ENCODE measurements at places on chromosomes 11 and 22.

GRCh38 chr11:3049430-3050243, 7.6 kb downstream of the CARS1 start:
- peak; percentile 37 for DNase-seq

- DNase-seq, result no peak
Observed at GRCh38 chr11:84480131-84480530, 1147.0 kb downstream of the DLG2 start.

GRCh38 chr22:36385491-36386350, 2.0 kb downstream of the MYH9 start:
- DNase-seq, result no peak

DNA sequence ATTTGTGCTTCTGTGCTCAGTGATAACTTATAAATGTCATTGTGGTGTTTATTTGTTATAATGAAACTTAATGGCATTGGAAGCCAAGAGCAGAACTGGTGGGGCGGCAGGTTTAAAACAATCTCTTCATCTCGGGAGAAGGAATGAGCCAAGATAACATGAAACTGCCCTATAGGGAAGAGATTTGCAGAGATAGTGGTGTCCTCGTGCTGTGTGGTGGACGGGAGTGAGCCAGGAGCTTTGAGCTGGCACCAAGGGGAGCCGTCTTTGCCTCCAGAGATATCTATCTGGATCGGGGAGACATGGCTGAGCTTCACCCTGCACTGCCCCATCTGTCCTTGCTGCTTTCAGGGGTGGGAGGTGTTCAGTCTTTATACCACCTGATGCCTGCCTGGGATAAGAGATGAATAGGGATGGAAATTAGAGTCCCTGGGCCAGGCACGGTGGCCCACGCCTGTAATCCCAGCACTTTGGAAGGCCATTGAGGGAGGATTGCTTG, 189.6 kb downstream of the ST3GAL4 start:
- no peak for DNase-seq

DNA sequence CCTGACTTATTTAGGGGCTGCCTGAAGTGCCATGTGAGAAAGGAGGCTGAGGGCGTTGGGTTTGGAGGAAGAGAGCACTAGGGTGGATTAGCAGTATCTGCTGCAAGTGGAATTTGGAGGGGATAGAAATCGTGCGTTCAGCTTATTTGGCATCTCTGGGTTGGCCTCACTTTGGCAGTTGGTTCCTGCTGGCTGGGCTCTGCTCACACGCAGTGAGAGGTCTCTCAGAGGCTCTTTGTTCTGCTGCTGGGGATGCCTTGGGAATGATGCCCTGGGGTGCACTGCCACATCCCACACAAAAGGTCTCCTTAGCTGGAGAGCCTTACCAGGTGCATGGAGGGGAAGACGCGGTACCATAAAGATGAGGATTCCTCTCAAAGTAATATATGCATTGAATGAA, 17.7 kb upstream of the MICAL2 start:
- no peak for DNase-seq

DNA sequence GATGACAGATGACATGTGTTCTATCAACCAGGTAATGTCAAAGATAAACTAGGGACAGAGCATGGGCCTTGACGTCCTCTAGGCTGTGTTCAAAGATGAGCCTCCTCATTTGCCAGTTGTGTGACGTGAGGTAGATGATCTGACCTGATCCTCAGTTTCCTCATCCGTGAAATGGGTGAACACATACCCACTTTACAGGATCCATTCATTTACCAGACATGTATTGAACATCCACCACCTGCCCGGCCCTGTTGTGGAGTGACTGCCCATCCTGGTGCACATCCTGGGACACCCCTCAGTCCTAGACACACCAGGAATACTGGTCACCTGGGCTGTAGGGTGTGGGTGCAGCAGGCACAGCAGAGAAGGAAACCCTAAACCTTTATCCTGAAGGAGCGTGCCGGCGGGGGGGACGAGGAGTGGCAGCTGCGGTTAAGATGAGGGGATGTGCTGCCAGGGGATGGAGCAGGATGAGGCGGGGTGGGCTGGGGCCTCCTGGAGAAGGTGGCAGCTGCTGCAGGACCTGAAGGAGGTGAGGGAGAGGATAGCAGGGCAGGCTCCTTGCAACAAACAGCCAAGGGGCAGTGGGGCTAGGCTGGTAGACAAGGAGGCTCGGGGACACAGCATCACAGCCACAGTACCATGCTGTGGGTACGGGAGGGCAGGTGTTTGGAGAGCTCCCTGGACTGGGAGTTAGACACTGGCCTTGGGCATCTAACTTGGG, 8.4 kb downstream of the CLDN5 start:
- no peak for DNase-seq

GRCh38 chr11:43403357-43404231, 44.9 kb downstream of the TTC17 start:
- DNase-seq, result no peak

GRCh38 chr11:108662700-108663099, 2.2 kb upstream of the DDX10 start:
- DNase-seq, result no peak

DNA sequence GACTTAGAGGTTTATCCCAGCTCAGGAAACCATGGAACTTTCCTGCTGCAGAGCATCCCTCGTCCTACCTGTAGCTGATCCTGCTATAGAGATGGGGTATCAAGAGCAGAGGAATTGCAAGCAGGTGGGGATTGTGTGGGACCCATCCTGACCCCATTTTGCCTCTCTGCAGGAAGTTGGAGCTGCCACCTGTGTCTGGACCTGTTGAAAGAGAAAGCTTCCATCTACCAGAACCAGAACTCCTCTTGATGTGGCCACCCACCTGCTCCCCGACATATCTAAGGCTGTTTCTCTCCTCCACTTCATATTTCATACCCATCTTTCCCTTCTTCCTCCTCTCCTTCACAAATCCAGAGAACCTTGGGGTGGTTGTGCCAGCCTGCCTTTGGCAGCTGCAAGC, 3.0 kb upstream of the TIGD3 start:
- no peak for DNase-seq

GRCh38 chr11:65709661-65710060, 2.4 kb upstream of the KAT5 start:
- no peak for DNase-seq

GRCh38 chr11:56932572-56933220, 56.0 kb upstream of the OR5AK2 start:
- DNase-seq, result no peak

GRCh38 chr11:35183326-35183925, 44.5 kb downstream of the CD44 start:
- no peak for DNase-seq
